ENCODE measurements at places on chromosomes 12 and 14.

GRCh38 chr12:5124401-5124800, 80.7 kb downstream of the KCNA5 start:
- no peak for DNase-seq

DNA sequence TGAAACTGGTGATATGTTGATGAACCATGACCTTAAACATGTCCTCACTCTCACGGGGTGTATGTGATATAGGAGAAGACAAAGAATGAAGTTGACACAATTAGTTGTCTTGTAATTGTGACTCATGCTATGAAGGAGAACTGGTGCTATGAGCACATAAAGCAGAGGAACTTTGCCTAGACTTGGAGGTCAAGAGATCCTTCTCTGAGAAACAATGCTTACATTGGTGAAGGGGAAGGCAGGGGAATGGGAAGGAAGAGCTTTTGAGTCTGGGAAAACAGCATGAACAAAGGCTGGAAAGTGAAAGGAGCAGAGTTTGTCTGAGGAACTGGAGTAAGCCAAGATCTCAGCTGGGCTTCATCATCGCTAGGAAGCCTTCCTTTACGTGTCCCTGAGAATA, 83.2 kb downstream of the MYRFL start:
- DNase-seq, result no peak

DNA sequence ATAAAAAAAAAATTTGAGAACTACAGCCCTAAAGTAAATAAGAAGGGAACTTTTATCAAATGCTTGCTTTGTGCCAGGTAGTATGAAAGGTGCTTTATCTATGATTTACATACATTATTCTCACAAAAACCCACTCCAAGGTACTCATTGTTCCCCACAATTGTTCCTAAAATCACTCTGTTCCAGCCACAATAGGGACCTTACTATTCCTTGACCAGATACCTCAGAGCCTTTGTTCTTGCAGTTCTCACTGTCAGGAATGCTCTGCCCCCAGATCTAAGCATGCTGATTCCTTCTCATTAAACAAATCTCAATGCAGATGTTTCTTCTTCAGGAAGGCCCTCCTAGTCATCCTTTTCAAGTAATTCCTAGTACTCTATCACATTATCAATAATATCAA, 60.2 kb downstream of the PPP1R12A start:
- no peak for DNase-seq

GRCh38 chr14:103519043-103519836, 3.4 kb downstream of the CKB start:
- DNase-seq, result peak; percentile 61

DNA sequence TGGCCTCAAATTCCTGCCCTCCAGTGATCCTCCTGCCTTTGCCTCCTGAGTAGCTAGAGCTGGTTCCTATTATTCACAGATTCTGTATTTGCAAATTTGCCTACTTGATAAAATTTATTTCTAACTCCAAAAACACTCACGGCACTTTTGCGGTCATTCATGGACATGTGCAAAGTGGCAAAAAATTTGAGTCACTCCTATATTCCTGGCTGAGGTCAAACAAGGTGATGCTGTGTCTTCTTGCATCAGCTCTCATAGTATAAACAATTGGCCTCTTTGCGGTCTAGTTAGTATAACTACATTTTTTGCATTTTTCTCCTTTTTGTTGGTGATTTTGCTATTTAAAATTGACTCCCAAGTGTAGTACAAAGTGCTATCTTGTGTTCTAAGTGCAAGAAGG, 24.7 kb downstream of the ATF1 start:
- no peak for DNase-seq

Data from left forelimb (tissue), 1 donor.